ENCODE measurements at places on chromosomes 6 and 20.

DNA sequence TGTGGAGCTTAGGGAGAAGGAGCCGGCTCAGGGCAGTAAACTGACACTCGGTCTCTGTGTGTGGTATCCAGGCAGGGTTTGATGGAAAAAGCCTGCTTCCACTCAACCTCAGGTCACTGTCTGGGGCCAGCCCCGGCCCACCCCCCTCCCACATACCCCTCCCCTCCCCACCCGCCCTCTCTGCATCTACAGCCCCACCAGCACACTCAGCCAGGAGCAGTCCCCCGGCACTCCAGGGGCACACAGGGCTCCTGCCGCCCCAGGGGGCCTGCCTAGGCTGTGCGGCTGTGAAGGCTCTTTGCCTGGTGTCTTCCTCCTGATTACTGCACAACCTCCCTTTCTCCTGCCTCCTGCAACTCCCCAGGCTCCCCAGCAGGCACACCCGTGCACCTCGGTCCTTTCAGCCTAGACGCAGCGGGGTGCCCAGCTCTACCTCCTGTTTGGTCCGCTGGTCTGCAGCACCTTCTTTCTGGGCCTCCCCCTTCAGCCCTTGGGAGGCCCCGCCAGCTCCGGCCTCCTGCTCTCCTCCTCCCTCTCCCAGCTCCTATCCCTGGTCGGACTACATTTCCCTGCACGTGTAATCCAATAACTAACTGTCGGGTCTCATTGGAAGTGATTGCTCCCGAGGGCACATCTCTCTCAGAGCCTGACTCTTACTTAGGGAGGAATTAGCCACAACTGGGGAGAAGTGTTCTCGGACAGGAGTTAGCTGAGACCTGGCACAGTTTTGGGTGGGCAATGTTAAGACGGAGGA is 1.3 kb upstream of the FOXF2 start:
- no peak for DNase-seq

DNA sequence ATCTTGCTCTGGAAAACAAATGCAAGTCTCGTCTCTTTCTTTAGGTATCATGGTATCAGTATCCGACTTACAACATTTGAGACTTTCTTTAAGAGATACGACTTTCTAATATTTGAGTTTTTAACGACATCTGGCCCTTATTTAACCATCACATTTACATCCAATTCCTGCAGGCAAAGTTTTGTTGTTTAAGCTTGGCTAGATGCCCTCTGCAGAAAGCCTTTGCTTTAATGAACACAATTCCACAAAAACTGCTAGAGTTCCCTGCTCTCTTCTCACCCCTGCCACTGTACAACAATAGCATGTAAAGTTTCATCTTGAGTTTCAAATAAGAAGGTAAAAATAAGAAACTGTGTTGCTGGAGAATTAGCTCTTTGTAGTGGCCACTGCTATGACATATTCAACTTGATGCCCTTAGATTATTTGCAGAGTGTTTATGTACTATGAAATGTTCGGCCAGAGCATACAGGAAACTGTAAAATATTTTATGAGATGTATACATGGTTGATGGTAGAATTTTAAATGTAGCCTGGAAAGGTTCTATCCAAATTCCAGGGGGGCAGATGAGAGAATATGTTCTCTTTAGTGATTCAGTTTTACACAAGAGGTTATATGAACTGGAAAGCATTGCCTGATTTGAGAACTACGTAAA is 438.6 kb downstream of the CDC5L start:
- DNase-seq: no peak

GRCh38 chr6:166950443-166950821 is 5.9 kb downstream of the RNASET2 start:
- no peak for DNase-seq

DNA sequence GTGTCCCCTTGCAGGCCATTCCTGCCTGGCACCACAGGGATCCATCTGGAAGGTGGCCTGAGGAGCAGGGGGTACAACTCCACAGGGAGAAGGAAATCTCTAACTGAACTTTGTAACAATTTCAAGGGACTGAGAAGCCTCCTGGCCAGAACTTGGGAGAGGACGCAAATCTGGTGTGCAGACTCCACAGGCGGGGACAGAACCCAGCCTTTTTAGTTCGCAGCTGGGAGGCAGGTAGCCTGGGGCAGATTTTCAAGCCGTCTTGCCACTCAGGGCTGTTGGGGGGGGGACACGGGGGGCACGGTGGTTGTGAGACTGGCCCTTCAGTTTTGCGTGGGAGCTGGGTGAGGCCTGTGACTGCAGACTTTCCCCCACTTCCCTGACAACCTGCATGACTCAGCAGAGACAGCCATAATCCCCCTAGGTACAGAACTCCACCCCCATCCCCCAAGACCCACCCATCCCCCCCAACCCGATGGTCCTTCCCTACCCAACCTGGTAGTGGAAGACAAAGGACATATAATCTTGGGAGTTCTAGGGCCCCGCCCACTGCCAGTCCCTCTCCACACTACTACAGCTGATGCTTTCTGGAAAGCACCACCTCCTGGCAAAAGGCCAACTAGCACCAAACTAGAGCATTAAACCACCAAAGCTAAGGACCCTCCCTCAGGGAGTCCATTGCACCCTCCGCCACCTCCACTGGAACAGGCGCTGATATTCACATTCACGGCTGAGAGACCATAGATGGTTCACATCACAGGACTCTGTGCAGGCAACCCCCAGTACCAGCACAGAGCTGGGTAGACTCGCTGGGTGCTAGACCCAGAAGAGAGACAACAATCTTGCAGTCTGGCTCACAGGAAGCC is 3.0 kb upstream of the HUS1B start:
- no peak for DNase-seq

DNA sequence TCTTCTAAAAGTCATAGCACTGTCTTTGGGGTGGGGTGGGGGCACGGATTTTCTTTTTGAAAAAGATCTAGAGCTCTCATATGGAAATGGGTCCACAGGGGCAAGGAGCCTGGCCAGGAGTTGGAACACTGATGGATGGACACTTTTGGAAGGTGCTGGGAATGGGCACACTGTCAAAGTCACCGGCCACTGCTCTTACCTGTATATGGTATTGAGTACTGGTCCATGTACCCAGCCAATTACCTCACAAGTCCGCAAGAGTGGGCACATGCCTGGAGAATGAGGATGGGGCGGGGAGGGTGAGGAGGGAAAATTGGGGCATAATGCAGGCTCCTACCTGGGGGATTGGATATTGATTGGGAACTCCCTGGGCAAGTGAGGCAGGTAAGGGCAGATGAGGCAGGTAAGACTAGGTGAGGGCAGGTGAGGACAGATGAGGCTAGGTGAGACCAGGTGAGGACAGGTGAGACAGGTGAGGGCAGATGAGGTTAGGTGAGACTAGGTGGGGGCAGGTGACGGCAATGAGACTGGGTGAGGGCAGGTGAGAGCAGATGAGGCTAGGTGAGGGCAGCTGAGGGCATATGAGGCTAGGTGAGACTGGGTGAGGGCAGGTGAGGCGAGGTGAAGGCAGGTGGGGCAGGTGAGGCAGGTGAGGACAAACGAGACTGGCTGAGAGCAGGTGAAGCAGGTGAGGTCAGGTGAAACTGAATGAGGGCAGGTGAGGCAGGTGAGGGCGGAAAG is 167.9 kb downstream of the NRN1 start:
- no peak for DNase-seq

DNA sequence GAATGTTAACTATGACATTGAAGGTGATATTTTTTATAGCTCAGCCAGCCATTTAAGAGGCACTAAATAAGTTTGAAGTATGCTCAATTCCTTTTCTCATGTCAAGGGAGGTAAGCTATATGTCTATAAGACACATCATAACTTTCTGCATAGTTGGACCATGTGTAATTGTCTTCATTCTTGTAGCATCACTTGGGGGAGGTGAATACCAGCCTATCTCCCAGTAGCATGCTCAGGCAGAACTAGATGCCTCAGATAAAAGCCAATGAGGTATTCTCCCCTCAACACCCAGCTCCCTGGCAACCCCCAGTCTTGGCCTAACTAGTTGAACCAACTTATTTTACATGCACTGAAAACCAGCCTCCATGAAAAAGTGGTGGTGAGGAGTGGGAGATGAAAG is 158.3 kb upstream of the JAG1 start:
- DNase-seq: no peak

- DNase-seq: no peak
Observed at GRCh38 chr6:126628125-126628524, 288.2 kb downstream of the CENPW start.

GRCh38 chr6:45469663-45470062 is 91.9 kb upstream of the SUPT3H start:
- DNase-seq: no peak

GRCh38 chr6:168213121-168213524 is 106.5 kb downstream of the DACT2 start:
- no peak for DNase-seq

DNA sequence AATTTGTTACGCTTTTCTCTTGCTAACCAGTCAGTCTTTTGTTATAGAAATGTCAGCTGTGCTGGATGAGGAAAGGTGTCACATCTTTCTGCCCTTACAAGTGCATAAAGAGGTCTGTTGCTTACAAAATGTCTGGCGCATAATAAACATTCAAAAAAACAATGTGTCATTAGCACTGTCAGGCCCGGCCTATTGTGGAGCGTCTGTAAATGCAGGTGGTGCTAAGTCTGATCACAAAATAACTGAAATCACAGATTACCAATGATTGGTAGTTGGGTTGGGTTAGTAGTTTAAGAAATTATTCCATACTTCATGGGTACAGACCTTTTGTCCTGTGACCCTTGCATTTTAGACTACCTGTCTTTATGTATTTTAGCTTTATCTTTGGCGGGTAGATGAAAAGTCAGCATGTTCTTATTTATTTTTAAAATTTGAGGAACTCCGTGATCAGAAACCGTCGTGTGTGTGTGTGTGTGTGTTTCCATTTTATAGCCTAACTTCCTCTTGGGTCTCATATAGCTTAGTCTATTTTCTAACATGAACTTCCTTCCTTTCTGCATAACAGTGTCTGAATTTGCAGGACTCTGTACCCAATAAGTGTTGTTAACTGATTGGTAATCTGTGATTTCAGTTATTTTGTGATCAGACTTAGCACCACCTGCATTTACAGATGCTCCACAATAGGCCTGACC is 88.1 kb upstream of the IFNGR1 start:
- DNase-seq: no peak

DNA sequence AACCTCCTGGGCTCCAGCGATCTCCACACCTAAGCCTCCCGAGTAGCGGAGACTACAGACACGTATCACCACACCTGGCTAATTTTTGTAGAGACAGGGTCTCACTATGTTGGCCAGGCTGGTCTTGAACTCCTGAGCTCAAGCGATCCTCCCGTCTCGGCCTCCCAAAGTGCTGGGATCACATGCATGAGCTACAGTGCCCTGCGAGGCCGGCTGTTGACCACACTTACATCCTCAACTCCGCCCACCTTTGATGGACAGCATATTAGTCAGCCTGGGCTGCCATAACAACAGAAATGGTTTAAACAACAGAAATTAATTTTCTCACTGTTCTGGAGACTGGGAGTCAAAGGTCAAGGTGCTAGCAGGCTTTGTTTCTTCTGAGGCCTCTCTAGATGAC is 107.7 kb downstream of the JPH2 start:
- DNase-seq: no peak

GRCh38 chr6:16375843-16376242 is 137.5 kb downstream of the GMPR start:
- no peak for DNase-seq

DNA sequence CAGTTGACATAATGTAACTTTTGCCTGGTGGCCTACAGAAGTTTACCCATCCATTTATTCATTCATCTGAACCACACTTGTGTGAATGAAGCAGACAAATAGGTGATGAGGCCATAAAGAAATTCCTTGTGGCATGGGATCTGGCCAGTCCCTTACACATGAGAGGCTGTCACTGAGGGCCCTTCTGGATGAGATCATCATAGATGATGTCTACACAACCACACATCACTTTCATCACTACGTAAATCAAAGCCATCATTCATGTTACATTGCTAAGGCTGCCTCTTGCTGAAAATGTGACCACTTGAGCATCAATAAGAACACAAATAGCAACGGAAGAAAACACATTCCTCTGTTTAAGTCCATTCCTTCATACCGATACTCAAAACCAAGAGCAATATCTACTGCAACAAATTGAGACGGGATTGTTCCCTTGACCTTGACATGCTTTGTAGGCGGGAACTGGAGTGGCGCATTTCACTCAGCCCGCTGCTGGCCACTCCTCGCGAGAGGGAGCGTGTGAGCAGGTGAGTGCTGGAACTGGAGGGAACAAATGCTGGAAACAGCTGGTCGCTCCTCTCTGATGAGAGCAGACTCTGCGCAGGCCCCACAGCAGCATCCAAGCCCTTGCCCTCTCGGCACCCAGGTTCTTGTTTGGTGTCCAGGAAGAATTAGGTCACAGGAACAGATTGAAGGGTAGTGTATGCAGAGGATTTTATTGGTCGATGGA is 49.3 kb downstream of the FAM50B start:
- DNase-seq: no peak

- DNase-seq: no peak
Observed at GRCh38 chr20:49140834-49141233, 47.3 kb downstream of the STAU1 start.

DNA sequence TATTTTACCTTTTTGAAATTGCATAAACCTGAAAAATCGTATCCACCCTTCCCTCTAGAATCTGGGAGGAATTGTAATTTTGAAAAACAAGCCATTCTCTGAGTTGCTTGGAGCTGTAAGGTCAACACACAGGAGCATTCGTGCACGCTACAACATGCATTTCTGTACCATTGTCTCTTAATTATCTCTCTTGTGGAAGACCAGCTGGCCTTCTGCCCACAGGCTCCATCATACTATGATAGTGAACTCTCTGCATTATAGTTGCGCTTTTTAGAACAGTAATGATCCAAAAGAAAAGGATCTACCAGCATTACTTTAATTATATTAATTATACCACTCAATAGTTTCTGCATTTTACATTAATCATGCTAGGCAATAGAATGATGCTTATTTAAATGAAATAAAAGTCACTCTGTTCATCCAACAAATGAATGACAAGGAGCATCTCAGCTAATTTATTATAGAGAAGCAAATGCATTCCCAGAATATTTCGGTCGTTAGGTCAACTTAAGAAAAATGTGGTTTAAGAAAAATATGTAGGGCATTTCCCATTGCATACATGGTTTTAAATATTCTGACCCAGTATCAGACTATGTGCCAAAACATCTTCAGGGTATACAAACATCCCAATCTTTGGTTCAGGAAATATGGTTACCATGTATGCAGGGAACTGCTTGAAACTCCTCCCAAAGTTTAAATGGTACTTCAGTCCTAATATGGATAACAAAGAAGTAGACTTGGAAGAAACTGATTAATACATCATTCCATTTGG is 263.5 kb downstream of the TFAP2A start:
- no peak for DNase-seq

DNA sequence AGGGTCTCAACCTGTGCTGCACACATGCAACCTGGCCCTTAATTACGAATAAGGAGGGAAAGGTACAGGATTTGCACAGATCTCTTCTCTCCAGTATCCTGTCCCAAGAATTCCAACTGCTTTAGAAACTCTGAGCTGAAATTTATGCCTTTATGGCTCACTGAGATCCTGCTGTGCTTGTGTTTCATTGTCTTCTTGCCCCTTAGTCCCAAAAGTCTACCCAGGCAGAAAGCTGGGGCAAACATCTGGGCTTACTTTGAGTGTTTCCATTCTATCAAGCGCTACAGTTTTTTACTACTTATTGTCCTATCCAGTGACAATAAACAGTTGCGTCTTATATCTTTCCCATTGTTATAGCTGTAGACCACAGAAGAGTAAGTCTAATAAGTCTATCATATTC is 99.7 kb downstream of the LIN28B start:
- no peak for DNase-seq

GRCh38 chr6:113856625-113857555 is at the start of gene MARCKS:
Gene MARCKS, plus strand, starts transcription at chr6:113857345. Its CDS starts 401 bp downstream, at chr6:113857746.
- DNase-seq: peak; percentile 64

GRCh38 chr6:145252737-145253136 is 482.6 kb downstream of the EPM2A start:
- no peak for DNase-seq

- DNase-seq: no peak
Observed at GRCh38 chr6:43911354-43912115, 141.5 kb downstream of the VEGFA start.

Measured in COLO829 (cell line).